ENCODE measurements at places on chromosomes 4 and X. TPM values are rescaled to one million over a fixed set of nuclear protein-coding genes. Genes with fewer than 3 reads are reported as not detected.

DUSP21 gene
- polyA plus RNA-seq, result not detected

GRCh38 chr4:19829101-19829500 is 422.6 kb upstream of the SLIT2 start:
- no peak for DNase-seq

S100G gene
- polyA plus RNA-seq, result not detected

DNA sequence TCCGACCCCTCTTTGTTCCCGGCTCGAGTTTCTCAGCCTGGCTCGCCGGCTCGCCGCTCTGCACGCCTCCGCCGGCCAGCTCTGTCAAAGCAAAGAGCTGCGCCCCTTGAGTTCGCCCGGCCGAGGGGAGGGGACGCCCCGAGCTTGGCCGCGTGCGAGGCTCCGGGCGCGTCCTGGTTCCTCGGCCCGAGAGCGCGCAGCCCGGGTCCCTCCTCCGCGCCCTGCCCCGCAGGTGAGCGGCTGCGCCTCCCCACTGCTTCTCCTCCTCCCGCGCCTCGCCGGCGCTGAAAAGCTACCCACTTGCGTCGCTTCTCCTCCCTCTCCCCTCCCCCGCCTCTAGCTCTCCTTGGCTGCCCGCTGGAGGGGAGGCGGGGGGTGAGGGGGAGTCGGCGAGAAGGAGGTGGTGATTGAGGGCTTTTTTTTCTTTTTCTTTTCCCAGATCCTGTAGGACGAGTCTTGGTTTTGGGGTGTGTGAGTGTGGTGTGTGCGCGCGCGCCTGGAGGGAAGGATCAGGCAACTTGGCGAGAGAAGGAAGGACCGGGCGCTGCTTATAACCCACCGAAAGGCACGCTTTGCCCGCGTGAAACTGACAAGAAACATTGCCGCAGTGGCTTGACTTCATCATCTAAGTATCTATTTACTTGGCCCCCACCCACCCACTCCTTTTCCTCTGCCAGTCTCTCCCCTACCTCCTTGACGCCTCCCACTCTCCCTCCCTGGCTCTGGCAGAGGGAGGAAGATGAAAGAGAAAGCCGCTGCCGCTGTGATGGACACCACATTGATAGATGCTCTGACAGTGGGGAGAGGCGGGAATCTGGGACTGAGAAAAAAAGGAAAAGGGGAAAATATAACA is at the start of gene LEF1:
LEF1 (minus strand) TSS at position 262 of the 853 bp plus-strand sequence. CDS start 1,165 bp downstream, outside the sequence.
- peak; percentile 68 for DNase-seq
